ENCODE measurements at places on chromosomes 7 and 10. TPM values are rescaled to one million over a fixed set of nuclear protein-coding genes. Genes with fewer than 3 reads are reported as not detected.

The VWA2 gene
- not detected for polyA plus RNA-seq

The A1CF gene
- polyA plus RNA-seq = not detected

The ATP6V0E2 gene
- polyA plus RNA-seq = 167 TPM

The NYAP1 gene
- polyA plus RNA-seq = not detected

The SFMBT2 gene
- polyA plus RNA-seq = 1.5 TPM

The PARP12 gene
- 30.1 TPM for polyA plus RNA-seq

The PRF1 gene
- polyA plus RNA-seq = 187 TPM

The AKR1E2 gene
- 0.26 TPM for polyA plus RNA-seq

The LLCFC1 gene
- polyA plus RNA-seq = not detected

The LCOR gene
- 12.7 TPM for polyA plus RNA-seq
